CD4-positive, alpha-beta T cell treated with Interleukin-4 for 1 hour (primary cell): ENCODE measurements at places on chromosomes 12 and 14.

- peak; percentile 81 for DNase-seq
These were observed 106.4 kb downstream of the ARF6 start for GRCh38 chr14:49999146-49999761.

GRCh38 chr14:34715127-34715863, 902 bp upstream of the CFL2 start:
- DNase-seq, result no peak

DNA sequence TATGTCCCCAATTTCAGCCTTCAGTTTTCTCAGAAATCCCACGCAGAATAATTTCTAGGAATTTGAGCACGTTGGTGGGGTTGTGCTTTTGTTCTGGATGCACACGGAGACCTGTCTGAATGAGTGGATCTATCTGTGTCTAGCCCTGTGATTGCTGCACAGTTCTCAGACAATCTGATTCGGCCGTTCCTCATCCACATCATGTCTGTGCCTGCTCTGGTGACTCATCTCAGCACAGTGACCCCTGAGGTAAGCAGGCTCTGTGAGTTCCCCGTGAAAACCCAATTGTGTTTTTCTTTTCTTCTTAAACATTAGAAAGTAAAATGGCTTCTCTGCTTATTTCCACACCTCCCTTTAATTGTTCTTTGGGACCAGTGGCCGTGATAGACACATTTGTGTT, 20.2 kb downstream of the UBE3B start:
- no peak for DNase-seq

DNA sequence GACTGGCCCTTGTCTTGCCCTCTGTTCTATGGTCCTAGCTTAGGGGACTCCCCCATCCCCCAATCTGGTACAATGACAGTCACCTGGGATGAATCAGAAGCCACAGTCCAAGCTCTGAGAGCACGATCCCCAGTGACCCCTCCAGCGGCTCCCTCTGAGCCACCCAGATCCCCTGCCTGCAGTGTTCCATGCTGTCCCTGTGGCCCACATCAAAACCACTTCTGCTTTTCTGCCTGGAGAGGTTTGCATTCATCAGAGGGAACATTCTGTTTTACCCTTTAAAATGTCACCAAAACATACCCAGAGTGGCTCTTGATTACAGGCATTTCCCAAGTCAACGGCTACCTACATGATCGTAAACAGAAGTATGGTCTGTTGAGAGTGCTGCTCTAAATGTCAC, 47.5 kb downstream of the NOS1 start:
- no peak for DNase-seq

- no peak for DNase-seq
These were observed 237.8 kb downstream of the CACNA1C start for GRCh38 chr12:2290516-2291065.

DNA sequence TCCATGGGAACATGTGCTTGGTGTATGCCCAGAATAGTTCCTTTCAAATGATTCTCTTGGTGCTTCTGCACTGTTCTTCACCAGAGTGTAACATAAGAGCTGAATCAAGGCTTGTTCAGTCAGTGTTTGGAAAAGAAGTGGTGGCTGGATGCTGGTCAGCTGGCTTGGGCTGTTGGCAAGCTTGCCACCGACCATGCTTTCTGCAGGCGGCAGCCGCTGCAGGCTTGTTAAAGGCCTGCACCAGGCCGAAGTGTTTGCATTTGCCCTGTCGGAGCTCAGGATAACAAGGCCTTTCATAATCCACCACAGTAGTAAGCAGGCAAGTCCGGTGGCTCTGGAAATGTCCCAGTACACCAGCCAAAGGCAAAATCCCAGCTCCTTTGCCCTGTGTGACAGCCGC, 26.9 kb downstream of the DAAM1 start:
- DNase-seq, result no peak

GRCh38 chr12:52703424-52703823, at the start of gene KRT77:
Gene KRT77 (minus strand): TSS chr12:52703524. CDS start chr12:52703434, 90 bp downstream.
- no peak for DNase-seq

DNA sequence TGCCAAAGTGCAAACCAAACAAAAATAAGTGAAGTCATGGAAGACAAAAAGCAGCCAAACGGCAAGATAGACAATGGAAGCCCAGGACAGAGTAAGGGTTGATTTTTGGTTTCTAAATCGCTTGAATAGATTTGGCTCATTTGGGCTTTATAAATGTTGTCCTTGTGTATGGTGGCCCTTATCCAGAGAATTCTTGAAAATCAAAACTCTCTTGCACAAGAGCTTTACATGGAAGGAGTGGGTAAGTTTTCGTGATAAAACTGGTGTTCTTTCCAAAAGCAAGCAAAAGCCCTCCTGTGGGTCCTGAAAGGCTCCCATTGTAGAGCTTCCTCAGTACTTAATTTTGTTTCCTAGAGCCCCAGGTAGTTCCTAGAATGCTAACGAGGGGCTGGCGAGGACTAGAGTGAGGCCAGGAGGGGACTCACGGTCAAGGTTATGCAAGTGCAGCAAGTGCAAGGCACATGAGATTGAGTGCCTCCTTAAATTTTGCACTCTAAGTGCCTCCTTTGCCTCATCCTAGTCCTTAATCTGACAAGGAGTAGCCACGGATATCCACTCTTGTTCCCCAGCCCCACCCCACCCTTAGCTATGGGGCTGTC, 4.1 kb downstream of the SIX6 start:
- DNase-seq, result no peak

- no peak for DNase-seq
These were observed 147.8 kb downstream of the RBM19 start for GRCh38 chr12:113818283-113818682.

DNA sequence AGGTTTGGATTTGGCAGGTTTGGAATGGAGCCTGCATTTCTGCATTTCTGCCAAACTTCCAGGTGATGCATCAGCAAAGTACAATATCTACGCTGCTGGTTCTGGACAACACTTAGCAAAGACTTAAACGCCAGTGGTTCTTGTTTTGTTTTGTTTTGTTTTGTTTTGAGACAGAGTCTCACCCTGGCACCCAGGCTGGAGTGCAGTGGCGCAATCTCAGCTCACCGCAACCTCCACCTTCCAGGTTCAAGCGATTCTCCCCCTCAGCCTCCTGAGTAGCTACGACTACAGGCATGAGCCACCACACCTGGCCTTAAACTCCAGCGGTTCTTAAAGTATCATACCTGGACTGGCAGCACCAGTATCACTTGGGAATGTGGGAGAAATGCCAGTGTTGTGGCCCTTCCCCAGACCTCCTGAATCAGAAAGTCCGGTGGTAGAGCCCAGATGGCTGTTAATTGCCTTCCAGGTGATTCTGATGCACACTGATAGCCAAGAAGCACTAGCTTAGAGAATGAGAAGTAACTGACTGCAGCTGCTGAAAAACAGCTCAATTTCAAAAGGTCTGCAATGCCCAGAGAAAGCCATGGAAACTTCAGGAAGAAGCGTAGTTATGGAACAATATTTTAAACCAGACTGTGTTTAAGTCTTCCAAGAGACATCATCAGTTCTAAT, 114.8 kb upstream of the FOXN3 start:
- DNase-seq, result no peak

DNA sequence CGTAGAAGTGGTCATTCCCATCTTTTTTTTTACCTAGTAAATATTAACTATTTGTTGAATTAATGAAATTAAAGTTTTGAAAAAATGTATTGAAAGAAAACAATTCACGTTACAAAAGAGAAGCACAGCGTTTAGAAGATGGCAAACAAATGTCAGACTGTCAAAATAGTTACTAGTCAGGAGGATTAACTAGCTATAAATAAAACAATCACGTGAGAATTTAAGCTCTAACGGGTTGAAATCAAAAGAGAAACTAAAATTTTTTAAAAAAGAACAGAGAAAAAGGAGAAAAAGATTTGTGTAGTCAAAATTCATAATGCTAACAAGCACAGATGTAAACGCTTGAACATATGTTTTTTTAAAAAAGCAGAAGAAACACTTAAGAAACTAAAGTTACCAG, 26.4 kb downstream of the DDHD1 start:
- DNase-seq, result no peak

GRCh38 chr12:111451649-111452129, 46.0 kb downstream of the SH2B3 start:
- DNase-seq, result no peak

DNA sequence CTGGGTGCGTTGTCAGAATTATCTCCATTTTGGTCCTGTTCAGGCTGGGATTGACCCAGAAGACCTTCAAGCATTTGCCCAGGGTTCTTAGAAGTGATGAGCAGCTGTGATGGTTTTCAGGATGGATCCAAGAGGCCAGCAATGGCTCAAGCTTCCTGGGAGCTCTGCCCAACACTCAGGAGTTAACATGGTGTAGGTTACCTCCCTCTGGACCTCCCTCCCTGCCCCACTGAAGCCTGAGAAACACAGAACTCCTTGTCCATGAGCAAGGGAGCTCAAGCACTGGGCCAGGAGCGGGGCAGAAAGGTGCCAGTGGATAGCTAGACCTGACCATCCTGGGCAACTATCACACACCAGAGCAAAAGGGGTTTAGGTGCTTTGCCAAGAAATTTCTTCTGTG, 148.4 kb upstream of the FKBP4 start:
- no peak for DNase-seq

- DNase-seq, result no peak
These were observed 407.2 kb downstream of the NOVA1 start for GRCh38 chr14:26190646-26191045.

- DNase-seq, result no peak
These were observed 183.1 kb downstream of the TMTC3 start for GRCh38 chr12:88325076-88325815.

- no peak for DNase-seq
These were observed 17.8 kb upstream of the MCRS1 start for GRCh38 chr12:49585477-49586459.

DNA sequence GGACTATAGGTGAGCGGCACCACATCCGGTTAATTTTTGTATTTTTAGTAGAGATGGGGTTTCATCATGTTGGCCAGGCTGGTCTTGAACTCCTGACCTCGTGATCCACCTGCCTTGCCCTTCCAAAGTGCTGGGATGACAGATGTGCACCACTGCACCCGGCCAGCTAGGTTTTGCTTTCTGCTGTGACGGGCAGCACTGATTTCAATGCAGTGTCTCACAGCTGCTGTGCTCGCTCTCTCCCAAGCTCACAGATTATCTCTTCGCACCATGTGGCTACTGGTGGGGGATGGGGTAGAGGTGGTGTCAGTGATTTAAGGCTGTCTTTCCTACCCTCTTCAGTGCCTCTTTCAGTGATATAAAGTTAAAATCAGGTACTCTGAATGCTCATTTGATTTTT, 909.1 kb downstream of the TRHDE start:
- no peak for DNase-seq

DNA sequence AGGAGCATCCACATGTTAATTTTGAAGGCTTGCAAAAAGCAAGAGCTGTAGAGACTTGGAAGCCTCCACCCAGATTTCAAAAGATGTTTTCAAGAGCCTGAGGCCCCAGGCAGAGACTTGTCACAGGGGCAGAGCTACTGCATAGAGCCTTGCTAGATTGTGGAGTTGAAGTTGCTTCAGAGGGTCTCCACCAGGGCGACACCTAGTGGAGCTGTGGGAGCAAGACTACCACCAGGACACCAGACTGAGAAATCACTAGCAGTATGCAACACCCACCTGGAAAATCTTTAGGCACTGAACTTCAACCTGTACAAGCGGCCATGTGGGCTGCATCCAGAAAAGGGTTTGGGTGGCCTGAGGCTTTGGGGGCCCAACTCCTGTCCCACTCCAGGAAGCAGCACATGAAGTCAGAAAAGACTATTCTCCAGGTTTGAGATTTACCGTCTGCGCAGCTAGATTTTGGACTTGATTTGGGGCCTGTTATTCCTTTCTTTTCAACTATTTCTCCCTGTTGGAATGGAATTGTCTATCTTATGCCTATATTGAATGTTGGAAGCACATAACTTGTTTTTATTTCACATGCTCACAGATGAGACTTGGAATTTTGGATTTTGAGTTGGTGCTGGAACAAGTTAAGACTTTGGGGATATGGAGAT, 508.6 kb downstream of the FLRT2 start:
- peak; percentile 25 for DNase-seq

DNA sequence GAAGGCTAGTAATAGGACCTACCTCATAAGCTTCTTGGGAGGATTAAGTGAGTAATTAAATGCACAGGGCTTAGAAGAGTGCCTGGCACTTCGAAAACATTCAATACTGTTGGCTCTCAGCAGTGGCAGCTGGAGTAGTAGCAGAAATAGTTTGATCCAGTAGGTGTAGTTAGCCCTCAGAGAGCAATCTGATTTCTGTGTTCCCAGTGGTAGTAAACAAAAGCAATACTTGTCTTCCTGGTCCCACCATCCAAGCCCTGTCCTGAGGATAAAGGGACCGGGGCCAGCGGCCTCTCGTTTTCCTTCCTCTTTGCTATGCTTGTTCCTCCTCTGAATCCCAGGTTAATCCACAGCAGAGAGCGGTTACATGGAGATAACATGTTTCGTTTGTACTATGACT, 131.6 kb downstream of the SAMD4A start:
- no peak for DNase-seq

GRCh38 chr12:10829994-10830393, 3.8 kb upstream of the TAS2R10 start:
- no peak for DNase-seq

DNA sequence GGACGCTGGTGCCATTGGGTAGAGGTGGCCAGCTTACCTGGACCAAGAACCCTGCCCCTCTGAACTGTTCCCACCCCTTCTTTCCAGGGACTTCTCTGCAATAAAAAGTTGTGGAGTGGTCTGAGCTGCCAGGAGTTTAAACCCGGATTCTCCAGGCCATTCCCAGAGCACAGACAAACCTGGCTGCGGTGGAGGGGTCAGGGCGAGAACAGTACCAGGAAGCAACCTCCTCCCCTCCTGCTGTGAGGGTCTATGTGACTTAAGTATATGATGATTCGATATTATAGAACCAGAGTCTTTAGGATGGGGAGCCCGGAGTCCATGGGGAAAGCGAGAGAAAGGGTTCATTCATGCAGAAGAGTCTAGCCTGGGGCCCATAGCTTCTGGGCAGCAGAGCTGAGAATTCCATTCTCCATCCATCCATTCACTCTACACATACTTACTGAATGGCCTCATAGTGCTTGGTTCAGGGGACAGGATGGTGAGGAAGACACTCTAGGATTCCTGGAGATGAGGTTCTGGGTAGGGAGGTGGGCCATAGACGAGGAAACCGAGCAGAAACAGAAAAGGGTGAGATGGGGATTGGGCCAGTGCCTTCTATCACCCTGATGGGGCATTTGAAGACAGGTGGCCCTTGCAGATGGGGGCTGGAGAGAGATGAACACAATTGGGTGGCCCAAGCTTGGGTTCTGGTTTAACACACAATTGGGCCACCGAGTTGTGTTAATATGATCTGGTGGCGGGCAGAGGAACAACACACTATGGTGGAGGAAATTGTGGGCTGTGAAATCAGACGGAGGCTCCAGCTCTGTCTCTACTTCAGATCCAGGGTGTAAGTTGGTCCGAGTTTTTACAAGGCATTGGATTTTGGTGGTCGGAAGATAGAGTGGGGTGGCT, 5.2 kb downstream of the KRT86 start:
- DNase-seq, result no peak

DNA sequence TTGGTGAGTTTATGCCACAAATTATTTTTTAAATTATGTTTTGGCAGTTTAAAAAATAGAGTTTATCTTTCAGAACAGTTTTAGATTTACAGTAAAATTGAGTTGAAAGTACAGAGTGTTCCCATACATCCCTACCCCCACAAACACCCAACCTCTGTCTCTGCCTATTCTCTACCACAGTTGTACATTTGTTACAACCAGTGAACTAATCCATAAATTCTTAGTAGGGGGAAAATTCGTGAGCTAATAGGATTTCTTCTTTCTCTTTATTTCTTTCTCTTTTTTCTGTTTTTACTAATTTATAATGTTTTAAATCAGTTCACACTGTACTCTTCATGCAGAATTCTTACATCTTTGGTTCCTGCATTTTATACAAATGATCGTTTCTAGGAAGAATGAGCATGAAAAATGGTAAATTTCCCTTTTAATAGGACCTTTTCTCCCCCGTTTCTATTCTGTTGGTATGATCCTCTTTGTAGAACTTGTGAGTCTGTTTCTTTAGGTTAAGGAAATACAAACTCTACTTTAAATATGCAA, 56.7 kb downstream of the MIPOL1 start:
- no peak for DNase-seq
